ENCODE measurements at places on chromosomes 7 and 10.

DNA sequence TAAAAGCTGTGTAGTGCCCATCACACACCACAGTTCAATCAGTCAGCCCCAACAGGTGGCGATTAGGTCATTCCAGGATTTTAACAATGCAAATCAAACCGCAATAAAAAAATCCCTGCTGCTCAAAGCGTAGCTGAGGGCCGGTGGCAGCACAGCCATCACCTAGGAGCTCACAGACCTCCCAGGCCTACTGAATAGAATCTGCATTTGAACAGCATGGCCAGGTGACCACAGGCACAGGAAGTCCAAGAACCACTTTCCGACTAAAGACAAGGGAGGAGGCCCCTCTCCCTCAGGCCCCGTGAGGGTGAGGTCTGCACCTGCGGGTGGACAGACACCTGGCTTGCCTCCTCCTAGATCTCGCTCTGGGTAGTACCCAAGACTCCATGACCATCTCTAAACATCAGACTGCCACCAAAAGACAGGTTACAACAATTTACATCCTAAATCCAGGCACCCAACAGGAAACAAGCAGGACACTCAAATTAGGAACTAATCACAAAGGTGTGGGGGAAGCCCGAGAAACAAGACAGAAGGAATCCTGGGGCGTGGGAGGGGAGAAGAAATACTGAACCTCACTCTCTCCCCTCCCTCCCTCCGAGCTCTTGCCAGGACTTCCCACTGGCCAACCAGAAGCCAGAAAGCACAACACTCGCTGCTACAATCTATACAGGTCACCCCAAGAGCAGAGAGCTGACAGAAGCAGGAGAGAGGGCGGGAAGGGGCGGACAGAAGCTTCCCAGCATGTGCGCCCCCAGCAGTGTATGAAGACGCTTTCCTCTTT, 19.2 kb downstream of the GNA12 start:
- DNase-seq: no peak

DNA sequence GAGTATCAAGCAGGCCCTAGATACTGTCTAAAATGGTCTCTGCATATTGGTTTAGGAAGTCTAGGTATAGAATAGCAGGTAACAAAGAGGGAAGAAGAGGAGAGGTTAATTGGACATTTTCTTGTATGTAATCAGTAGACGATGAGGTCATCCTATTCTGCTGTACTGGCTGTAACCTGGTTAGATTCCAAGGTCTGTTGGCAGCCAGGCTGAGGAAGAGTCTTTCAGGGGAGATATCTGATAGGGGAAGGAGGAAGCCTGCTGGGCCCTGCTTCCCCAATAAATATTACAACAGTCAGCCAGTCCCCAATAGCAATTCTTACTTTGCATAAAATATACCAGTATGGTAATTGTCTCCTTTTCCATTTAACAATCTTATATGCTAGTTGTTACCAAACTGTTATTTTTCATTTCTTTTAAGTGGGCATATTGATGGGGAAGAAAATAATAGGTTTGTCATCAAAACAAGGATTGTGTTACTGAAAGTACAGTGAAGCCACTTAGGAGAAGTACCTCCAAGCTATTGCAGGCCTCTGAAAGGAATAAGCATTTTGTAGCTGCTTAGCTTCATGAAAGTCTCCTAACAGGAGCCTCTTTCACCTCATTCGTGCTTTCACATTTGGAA, 186.4 kb downstream of the LRRC4 start:
- peak; percentile 60 for DNase-seq

GRCh38 chr7:133529861-133530260, 277.0 kb downstream of the EXOC4 start:
- DNase-seq: peak; percentile 22

GRCh38 chr10:96667401-96667800, 52.9 kb downstream of the PIK3AP1 start:
- no peak for DNase-seq

GRCh38 chr10:100993986-100994708, 5.5 kb upstream of the LZTS2 start:
- peak; percentile 40 for DNase-seq

DNA sequence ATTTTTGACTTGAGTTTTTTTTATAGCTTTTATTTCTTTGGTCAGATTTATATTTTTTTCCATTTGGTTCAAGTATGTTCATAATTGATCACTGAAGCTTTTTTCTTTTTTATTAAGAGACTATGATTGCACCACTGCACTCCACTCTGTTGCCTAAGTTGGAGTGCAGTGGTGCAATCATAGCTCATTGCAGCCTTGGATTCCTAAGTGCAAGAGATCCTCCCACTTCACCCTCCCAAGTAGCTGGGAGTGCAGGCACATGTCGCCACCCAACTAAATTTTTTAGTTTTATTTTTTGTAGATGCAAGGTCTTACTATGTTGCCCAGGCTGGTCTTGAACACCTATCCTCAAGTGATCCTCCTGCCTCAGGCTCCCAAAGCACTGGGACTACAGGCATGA, 97.7 kb upstream of the KIF5B start:
- no peak for DNase-seq

- DNase-seq: peak; percentile 82
Observed at GRCh38 chr10:26725837-26726727, 28.6 kb downstream of the PDSS1 start.

DNA sequence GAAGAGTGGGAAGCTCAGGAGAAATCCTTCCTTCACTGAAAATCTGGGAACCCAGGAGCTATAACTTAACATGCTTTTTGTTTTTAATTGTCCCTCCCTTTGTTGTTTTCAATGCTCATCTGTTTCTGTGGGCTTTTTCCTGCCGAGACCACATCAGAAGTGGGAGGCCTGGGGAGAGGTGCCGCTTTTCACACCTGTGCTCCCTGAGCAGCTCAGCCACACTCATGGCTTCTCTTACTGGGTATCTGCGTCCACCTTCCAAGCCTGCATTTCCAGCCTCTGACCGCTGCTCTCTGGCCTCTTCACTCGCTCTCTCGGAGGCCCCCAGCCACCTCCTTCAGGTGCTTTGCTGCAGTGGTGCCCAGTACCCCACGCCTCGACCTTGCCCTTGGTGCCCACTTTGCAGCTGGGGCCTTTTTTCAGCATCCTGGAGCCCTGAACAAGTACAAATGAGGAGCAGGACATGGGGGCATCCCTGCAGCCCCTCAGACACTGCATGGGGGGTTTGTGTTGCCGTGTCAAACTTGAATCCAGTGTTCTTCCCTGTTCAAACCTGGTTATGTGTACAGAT, 9.9 kb downstream of the C7orf57 start:
- DNase-seq: no peak

DNA sequence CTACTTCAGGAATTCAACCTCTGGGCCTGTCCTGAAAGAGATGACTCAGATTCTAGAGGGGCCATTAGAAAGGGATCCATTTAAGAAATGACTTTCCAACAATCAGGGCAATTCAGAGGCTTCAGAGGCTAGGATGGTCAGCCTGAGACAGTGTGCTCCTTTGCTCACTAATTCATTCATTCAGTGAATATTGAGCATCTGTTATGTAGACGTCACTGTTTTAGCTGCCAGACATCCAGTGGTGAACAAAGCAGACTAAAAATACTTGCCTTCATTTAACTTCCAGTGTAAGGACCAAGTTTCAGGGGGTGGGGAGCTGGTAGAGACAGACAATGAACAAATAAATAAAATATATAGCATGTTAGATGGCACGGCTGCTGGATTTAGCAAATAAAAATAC, 1.6 kb downstream of the KIAA1217 start:
- DNase-seq: no peak

DNA sequence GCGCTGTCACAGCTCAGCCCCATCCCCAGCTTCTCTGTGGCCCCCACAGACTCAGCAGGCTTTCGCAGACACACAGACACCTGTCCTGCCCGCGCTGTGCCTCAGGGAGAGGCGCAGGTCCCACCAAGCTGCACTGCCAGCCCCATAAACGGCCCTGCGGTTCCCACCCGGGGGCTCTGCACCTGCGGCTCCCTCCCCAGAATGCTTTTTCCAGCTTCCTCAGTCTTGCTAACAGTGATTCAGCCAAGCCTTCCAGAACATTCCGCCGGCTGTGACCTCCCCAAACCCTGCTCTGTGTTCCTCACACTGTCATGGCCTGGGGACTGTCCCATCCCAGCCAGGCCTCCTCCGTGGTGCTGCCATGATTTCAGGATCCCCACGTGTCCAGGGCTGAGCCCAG, 27.8 kb upstream of the TNRC18 start:
- DNase-seq: no peak

GRCh38 chr10:29344073-29344820, 55.4 kb downstream of the LYZL1 start:
- no peak for DNase-seq

GRCh38 chr10:70564901-70565351, 37.6 kb downstream of the PRF1 start:
- DNase-seq: peak; percentile 47

- DNase-seq: no peak
Observed at GRCh38 chr10:91061608-91062007, 140.7 kb upstream of the ANKRD1 start.

DNA sequence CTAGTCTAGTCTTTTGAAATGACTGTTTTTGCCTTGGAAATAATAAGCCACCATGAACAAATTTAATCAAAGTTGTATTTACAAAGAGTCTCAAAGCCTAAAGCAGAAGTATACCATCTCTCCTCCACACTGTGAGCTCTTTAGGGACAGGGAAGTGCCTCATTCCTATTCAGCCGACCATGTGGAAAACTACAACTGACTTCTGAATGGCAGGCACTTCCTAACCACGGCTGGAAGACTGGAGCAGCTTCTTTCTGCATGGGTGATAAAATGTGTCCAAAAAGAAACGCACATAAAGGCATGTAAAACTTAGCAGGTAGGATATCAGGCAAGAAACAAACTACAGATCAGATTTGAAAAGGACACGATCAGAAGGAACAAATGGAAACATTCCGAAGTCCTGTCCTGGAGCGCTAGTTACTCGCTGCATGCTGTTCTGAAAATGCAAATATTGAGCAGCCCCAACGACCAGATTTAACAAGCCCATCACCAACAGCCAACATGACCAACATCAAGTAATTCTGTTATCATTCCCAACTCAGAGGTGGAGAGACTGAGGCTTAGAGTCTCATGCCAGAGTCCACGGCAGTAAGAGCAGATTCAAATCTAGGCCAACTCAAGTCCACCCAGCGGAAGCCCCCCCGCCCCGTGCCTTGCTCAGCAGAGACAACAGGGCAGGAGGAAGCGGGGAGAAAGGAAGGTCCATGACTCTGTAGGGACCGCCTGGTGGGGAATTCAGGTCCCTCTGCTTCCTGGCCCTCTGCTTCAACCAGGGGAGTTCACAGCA, 26.5 kb downstream of the CTBP2 start:
- DNase-seq: no peak

DNA sequence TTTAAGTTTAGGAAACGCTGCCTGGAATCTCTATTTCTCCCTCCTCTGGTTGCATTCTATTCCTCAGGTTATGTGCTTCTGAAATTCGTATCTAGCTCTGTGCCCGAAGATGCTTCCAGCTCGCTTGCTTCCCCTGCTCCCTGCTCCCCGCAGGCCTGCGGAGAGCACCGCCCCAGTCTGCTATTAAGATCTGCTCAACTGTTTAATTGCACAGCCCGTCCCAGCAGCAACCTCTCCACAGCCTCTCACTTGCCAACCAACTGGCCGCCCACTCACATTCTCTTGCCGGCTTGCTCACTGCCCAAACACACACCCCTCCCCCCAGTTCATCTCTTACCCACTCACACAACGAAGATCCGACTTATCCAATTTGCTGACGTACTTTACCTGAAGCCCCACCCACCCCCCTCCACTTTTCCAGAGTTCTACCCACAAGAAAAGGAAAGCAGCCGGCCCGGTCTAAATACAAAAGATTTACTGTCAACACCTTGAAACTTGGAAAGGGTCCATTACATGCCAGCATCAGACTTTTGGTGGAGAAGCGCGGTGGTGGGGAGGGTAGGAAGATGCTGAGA, 167.3 kb upstream of the KLF14 start:
- DNase-seq: no peak

GRCh38 chr10:77081481-77081891, 556.1 kb downstream of the KCNMA1 start:
- no peak for DNase-seq

- DNase-seq: no peak
Observed at GRCh38 chr7:12094365-12094921, 116.7 kb upstream of the TMEM106B start.

DNA sequence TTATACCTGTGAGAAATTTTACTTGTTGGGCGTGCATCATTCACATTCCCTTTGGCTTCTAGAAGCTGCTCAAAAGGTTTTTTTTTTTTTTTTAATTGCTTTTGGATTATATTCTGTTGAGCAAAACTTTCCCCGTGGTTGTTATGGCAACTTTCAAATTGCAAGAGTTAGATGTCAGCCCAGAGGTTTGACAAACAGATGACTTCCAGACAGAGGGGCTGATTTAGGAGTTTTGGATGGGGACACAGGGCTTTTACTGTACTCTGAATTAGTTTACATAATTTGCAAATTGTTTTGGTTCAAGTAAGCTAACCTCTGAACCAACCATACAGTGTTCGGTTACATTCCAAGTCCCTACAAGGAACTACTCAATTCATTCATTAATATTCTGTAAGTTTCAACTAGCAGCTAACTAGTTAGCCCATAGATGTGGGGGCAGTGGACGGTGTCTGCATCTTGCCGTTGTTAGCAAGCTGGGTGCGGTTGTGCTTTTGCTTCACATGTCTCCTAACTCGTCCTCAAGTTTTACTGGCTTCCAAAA, 66.4 kb upstream of the JAZF1 start:
- DNase-seq: no peak

DNA sequence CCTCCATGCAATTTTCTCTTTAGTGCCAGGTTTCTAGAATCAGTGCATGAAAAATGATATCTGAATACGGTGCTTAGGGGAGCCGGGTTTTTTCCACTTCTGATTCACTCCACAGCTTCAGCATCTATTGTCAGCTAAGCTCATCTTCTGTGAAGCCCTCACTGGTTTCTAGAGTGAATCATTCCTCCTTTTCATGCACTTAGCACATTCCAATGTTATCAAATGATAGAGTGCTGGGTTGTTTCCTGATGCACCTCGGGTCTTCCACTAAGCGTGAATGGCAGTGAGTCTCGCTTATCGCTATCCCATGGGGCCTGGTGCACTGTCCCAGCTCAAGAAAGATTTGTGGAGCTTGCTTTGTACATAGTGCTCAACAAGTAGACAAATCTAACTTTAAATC, 170.9 kb upstream of the RHEB start:
- no peak for DNase-seq

GRCh38 chr10:6607778-6608177, 27.7 kb upstream of the PRKCQ start:
- DNase-seq: no peak

- no peak for DNase-seq
Observed at GRCh38 chr7:91249506-91250233, 14.6 kb upstream of the FZD1 start.

- peak; percentile 47 for DNase-seq
Observed at GRCh38 chr10:69472544-69472943, 21.3 kb downstream of the TSPAN15 start.

Data from hematopoietic multipotent progenitor cell treated with erythropoietin and hydrocortisone succinate and interleukin-3 and kit ligand, for 4 days (in vitro differentiated cells).